ENCODE measurements at places on chromosomes 3 and 15.

- no peak for DNase-seq
Observed at GRCh38 chr3:78183906-78184599, 1144.2 kb downstream of the ROBO2 start.

- DNase-seq = no peak
Observed at GRCh38 chr3:116018646-116019045, 395.3 kb downstream of the GAP43 start.

GRCh38 chr3:196198771-196199753, 12.1 kb downstream of the ZDHHC19 start:
- no peak for DNase-seq

DNA sequence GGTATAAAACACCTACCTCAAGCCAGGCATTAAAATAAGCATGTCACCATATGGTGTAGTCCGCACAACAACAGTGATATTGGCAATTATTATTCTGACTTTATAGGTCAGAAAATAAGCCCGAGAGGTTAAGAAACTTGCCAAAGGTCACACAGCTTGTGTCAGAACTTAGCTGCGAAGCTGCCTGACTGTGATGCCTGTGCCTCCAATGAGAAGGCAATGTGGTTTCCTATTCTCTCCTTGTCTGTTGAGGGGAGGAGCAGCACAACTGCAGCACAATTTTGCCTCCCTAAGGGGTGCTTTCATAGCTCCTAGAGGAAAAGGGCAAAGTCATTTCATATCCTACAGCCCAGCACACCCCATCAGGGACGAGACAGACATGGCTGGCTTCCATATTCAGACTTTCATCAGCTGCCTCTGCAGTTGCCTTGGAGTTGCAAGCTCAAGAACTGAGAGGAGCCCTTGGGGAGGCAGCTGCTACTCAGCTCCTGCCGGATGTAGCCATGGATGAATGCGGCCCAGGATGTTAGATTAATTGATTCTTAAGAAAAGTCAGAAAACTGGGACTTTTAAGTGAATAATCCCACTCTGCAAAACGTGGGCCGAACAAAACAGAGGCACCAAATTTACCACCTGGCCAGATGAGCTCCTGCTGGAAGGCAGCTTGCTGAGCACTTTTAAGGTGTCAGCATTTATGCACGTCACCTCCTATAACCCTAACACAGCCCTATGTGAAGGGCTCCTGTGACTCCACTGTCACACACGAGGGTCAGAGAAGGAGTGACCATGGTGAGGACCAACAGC, 38.5 kb downstream of the MYO5C start:
- peak; percentile 30 for DNase-seq

GRCh38 chr15:49964551-49964950, 154.5 kb downstream of the ATP8B4 start:
- DNase-seq = no peak

DNA sequence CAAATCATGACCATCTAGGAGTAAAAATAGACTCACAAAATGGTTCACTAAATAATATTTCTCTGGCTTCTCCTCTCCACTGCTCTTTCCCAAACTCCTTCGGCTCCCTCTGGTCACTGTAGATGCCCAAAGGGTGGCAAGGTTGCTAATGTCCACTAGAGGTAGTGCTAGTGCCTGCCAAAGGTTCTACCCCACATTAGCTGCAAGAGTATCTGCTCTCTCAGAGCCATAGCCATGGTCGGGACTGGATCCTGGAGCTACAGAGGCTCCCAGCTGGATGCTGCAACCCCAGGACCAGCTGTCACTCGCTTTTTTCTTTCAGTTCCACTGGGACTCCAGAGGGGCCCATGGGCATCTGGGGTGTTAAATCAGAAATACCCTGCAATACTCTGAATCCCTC, 8.5 kb downstream of the HTR3D start:
- peak; percentile 13 for DNase-seq

DNA sequence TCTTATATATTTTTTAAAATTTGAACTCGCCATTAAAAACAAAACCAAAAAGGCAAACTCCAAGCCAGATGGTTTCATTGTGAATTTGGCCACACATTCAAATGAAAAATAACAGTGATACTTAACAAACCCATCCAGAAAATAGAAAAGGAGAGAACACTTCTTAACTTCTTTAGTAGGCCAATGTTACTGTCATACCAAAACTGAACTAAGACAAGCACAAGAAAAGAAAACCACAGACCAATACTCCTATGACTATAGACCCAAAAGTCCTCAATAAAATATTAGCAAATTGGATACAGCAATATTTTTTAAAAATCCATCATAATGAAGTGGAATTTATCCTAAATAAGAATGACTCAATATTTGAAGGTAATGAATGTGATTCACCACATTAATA, 73.5 kb upstream of the ALDH1A3 start:
- DNase-seq = no peak

- no peak for DNase-seq
Observed at GRCh38 chr3:96996009-96996408, 181.6 kb downstream of the EPHA6 start.

- DNase-seq = no peak
Observed at GRCh38 chr3:18648868-18649462, 223.8 kb upstream of the SATB1 start.

DNA sequence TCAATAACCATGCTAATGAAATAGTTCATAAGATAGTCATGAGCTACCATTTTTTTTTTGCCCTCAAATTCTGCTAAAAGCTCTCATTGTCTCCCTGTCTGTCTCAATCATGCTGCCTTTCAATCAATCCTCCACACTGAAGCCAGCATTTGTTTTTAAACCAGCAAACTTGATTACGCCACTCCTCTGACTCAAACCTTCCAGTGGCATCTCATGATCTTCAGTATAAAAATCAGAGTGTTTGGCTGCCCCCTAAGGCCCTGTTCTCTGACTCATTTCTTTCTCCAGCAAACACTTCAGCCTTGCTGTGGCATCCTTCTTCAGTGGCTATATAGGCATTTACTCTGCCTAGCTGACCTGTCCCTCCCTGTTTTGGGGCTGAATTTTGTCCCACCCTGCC, 36.0 kb upstream of the EOMES start:
- DNase-seq = peak; percentile 97

GRCh38 chr15:90099868-90100831, 2.1 kb downstream of the IDH2 start:
- DNase-seq = peak; percentile 55

All from stromal cell of bone marrow (primary cell).